ENCODE measurements at places on chromosomes 13 and 19. TPM values are rescaled to one million over a fixed set of nuclear protein-coding genes. Genes with fewer than 3 reads are reported as not detected.

Gene CA11
- 8.9 TPM for total RNA-seq

Gene UBE2M
- 73.0 TPM for total RNA-seq

Gene PLPP2
- 46.3 TPM for total RNA-seq

DNA sequence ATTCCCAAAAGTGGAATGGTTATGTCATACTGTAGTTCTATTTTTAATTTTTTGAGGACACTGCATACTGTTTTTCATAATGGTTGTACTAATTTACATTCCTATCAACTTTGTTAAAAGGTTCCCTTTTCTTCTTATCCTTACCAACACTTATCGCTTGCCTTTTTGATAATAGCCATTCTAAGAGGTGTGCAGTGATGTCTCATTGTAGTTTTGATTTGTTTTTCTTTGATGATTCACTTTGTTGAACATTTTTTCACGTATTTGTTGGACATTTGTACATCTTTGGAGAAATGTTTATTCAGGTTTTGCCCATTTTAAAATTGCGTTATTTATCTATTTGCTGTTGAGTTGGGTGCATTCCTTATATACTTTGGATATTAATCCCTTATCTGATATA lies 188.8 kb upstream of the SPRY2 start:
- DNase-seq = no peak

GRCh38 chr19:47404334-47405196 lies 14.8 kb downstream of the MEIS3 start:
- no peak for DNase-seq

GRCh38 chr13:72415817-72416216 lies 311.6 kb downstream of the MZT1 start:
- DNase-seq = no peak

DNA sequence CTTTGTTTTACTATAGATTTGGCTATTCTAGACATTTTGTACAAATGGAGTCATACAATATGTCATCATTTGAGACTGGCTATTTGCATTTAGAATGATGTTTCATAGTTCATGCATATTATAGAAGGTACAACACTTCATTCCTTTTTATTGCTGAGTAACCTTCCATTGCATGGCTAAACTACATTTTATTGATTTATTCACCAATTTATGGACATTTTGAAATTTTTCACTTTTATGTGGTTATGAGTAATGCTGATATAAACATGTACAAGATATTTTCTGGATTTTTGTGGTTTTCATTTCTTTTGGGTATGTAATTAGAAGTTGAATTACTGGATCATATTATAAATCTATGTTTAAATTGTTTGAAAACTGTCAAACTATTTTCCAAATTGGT lies 710.3 kb upstream of the SLITRK5 start:
- no peak for DNase-seq

DNA sequence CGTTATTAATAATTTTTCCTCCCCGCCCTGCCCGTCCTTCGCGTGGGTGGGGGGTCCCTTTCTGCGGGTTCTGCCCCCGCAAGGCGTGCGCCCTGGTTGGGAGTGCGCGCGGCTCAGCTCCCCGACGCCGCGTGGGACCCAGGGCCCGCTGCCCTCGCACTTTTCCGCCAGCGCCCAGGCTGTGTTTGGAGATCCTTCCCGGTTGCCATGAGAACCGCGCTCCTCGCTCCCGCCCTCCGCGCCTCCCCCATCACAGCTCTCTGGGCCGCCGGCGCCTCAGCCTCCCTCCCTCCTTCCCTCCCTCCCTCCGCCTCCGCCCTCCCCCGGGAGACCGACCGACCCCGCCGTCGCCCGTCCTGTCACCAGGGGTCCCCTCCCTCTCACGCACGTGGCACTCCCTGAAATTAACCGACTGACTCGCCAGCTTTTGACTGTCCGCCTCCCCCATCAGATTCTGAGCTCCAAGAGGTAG lies 2.4 kb upstream of the SSBP4 start:
- DNase-seq = peak; percentile 59

DNA sequence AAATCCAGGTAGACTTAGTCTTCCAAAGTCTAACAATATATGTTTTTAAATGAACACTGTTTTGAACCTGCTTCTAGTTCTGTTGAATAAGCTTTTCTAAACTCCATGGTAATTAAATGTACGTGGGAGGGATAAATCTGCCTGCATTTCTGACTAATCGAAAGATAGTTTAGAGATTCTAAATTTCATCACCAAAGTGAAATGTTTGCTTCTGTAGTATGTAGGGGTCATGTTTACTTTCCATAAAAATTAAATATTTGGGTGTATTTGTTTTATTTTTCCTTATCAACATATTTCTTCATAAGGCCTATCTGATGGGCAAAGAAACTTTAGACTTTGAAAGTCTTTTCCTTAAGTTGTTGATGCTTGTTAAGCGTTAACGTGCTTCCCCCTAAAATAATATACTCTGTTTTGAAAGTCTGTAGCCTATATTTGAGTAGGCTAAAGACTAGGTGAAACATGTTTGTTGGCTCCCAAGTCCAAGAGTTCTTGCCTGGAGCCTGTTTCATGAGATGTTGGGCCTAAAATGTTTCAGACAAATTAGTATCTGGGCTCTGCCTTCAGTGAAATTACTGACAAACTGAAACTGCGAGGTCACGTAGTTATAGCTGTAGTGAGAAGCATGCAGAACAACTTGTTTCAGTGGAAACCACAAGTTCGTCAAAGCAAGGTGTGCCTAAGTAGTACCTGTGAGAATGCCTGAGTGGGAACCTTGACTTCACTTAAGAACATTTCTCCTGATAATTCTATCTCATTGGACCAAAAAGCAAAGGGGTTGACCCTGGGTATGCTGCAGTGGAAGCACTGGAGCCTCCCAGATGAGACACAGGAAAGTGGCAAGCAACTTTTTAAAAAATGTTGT lies 126.2 kb downstream of the LMO7 start:
- no peak for DNase-seq

GRCh38 chr13:50452756-50453155 lies 390.7 kb downstream of the DLEU7 start:
- no peak for DNase-seq

Measured in progenitor cell of endocrine pancreas (in vitro differentiated cells).